ENCODE measurements at places on chromosomes 3 and 15.

DNA sequence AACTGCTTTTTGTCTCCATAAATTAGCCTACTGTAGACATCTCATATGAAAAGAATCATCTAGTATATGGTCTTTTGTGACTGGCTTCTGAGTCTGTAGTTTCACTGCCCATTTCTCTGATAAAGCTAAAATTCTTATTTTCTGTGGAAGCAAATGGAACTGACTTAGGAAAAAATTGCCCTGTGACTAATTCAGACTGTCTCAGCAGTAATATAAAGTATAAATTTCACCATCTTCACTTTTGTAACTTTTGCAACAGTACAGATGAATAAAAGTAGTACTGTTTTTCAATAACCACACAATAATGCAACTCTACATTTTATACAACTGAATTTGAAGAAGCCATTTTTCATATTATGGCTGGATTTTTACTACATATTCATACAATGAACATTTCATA is 104.1 kb downstream of the TBC1D5 start:
- no peak for DNase-seq

DNA sequence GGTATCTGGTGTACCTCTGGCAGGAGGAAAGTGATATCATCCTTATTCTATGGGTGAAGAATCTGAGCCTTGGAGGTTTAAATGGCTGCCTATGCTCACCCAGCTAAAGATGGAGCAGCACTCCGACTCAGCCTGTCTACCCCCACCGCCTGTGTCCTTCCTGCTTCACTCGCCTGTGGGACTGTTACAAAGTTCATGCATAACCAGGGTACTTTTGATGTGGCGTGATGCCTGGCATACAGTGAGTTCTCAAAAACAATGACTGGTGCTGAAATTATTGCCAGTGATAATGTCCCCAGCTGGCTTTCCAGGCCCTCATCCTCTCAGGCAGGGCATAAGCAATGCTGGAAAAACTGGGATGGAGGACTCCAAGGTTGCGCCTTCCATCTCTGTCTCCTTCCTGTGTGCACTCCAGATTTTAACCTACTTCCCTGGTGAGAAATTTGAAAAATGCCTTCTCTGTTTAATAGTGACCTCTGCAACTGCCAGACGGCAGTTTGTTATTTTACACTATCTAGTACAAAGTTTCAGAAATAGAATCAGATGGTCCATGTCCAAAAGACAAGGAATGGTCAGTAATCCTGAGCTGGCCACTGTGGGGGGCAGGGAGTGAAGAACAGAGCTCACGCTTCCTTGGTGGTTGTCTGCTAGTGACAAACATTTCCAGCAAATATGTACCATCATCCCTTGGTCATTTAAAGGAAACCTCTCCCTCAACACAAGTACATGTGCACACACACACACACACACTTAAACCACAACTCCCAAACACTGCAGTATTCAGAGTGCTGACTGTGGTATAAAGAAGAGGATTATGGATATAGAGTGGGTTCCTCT is 86.5 kb upstream of the NMNAT3 start:
- no peak for DNase-seq

GRCh38 chr3:177946048-177946447 is 590.2 kb upstream of the KCNMB2 start:
- no peak for DNase-seq

- peak; percentile 35 for DNase-seq
These were observed 158.6 kb upstream of the NR2E3 start for GRCh38 chr15:71651750-71652186.

DNA sequence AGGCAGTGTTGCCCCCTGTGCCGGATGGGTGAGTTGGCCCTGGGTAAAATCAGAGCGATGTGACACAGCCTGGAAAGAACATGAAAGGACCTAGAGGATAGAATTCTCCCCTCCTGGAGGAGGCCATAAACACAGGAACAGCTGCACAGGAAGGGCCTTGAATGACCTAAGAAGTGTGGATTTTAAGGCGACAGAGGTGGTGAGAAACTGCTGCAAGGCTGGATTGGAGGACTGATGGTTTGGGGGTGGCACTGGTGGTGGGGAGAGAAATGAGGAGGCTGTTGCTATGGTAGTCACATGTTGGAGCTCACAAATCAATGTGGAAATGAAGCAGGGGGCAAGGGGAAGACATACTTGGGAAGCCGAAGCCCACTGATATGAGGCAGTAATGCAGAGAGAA is 13.8 kb downstream of the XIRP1 start:
- no peak for DNase-seq

All from NCI-H524 treated with DMSO at 0.1 percent for 48 hours (cell line).